HT-29 (cell line): ENCODE measurements at places on chromosomes 3 and 15.

- peak; percentile 89 for DNase-seq
Observed at GRCh38 chr15:40279437-40280141, 3.3 kb downstream of the ANKRD63 start.

- DNase-seq, result no peak
Observed at GRCh38 chr15:96416218-96416933, 85.9 kb downstream of the NR2F2 start.

DNA sequence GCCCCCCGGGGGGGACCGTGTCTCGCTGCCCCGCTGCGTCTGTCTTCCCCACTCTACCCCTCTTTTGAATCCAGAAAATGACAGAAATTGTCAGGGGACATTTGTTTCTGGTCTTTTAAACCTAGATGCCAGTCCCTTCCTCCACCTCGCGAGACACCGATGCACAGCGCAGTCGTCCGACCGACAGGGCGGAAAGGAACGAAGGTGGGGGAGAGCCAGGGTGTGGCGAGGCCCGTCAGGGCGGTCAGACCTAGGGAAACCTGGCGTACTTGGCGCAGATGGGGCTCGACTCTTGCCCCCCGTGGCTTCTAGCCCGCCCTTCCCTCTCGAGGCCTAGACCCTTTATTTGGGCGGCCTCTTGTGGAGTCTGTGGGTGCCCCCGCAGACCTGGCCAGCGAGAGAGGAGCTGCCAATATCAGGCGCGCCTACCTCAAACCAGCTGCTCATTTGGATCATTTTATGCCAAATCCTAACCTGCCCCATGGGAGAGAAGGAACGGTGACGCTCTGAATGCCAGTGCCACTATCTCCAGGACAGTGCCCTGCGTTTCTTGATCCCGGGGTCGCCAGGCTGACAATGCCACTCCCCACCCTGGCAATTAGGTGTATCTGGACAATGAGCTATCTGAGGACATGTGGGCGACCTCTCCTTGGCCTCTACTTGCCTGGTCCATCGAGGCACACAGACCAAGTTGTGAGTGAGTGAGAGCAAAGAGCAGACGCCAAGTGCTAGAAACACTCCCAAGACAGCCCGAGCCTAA is 500 bp upstream of the RAB6B start:
- DNase-seq, result no peak

DNA sequence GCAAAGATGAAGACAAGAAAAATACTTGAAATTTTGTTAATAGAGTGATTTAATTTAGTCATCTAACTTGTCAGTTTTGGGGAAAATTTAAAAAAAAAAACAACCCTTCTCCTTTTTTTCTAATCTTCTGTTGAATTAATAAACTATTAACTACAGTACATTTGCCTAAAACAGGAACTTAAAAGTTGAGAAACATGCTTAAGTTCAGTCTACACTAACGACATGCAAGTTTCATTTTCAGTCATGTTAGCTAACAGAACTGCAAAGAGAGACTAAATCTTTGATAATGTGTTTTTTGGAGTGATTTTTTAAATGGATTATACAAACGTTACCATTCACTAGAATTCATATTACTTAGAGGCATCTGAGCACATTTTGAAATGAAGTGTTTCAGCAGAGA is 71.9 kb upstream of the MBNL1 start:
- no peak for DNase-seq

- no peak for DNase-seq
Observed at GRCh38 chr3:55884491-55885285, 397.6 kb upstream of the WNT5A start.

GRCh38 chr3:195807681-195808121 is 4.0 kb downstream of the MUC4 start:
- no peak for DNase-seq

- DNase-seq, result no peak
Observed at GRCh38 chr3:123951522-123952447, 9.2 kb downstream of the CCDC14 start.

DNA sequence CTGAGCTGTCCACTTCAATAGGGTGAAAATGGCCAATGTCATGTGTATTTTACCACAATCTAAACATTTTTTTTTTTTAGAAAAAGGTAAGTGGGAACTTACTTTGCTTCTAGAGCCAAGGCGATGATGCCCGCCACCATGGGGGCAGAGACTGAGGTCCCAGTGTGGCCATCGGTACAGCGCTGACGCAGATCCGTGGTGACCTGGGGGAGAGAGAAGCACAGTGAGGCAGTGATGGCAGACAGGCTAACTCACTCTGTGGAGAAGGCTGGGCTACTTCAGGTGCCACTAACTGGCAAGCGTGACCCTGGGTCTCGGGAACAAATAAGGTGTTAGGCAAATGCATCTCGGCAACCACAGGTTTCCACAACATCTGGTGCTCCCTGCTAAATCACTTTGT is 94.3 kb upstream of the SNRPA1 start:
- no peak for DNase-seq

- DNase-seq, result no peak
Observed at GRCh38 chr3:109926376-109926775, 589.0 kb upstream of the DPPA4 start.

DNA sequence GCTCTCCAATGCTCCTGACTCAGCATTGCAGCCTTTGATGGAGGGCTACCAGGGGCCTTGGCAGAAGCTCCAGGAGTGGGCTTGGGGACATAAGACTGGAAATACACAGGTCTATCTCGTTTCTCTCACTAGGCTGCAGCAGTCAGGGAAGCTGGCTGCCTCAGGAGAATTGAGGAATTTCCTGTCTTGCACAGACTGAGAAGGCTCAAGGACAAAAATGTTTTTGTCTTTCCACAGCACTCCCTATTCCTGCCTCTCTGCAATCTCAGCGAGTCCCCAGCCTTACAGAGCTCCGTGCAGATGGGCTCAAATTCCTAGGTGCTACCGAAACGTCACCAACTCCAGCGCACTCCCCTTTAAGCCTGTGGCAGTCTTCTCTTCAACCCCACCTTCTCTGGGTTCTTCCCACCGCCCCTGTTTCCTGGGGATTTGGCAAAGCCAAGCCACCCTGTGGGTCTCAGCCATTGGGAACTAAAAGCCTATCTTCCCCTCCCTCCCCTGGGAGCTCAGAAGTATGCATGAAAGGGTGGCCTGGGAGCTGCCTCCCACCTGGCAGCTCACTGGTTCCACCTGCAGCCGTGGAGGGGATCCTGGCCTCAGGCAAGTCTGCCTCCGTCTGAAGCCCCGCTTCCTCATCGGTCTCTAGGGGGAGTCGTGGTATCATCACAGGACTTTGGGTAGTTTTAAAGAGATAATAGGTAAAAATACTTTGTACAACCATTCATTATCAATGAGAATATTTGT is 322.6 kb upstream of the FRG2C start:
- DNase-seq, result no peak

GRCh38 chr15:80141916-80142598 is 10.7 kb upstream of the FAH start:
- no peak for DNase-seq

- DNase-seq, result peak; percentile 87
Observed at GRCh38 chr15:71443538-71443937, 328.3 kb downstream of the THSD4 start.

DNA sequence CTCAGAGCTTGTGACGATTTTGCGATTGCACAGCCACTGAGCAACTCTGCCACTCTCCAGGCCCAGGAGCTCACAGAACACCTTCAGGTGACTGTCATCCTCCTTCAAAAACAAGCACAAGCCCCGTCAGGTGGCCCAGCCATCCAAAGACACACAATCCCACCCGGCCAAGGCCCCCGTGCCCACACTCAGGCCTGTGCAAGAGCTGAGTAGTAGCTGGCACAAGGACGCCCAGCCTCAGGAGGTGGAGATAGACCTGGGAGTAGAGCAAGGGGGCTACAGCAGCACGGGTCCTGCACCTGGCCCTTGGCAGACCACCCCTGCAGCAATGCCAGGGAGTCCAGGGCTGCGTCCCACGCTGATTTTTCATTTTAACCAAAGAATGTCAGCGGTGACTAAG is 34.6 kb downstream of the MYO5C start:
- DNase-seq, result no peak

DNA sequence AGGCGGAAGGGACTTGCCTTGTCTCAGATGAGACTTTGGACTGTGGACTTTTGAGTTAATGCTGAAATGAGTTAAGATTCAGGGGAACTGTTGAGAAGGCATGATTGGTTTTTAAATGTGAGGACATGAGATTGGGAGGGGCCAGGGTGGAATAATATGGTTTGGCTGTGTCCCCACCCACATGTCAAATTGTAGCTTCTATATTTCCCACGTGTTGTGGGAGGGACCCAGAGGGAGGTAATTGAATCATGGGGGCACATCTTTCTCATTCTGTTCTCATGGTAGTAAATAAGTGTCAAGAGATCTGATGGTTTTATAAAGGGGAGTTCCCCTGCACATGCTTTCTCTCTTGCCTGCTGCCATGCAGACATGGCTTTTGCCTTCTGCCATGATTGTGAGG is 89.2 kb downstream of the CGGBP1 start:
- DNase-seq, result no peak

- DNase-seq, result no peak
Observed at GRCh38 chr3:132593241-132593946, 3.7 kb upstream of the ACKR4 start.

- DNase-seq, result no peak
Observed at GRCh38 chr3:24225385-24225950, 269.2 kb downstream of the THRB start.

- no peak for DNase-seq
Observed at GRCh38 chr3:59404851-59405250, 355.0 kb upstream of the CFAP20DC start.

DNA sequence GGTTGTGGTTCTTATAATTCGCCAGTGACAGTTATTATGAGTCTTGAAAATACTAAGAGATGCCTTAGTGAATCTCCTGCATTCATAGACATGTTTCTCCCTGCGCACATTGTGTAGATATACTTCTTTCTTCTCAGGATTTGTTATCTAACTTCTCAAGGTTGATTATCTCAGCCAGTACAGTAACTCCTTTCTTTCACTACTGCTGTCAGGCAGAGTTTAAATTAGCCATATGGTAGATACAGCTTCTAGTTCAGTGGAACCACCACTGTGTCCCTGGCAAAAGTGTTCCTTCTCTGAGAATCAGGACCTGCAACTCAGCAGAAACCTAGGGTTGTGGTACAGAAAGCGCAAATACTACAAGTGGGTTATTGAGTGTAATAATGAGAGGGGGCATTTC is 175.0 kb upstream of the SGO1 start:
- DNase-seq, result no peak

DNA sequence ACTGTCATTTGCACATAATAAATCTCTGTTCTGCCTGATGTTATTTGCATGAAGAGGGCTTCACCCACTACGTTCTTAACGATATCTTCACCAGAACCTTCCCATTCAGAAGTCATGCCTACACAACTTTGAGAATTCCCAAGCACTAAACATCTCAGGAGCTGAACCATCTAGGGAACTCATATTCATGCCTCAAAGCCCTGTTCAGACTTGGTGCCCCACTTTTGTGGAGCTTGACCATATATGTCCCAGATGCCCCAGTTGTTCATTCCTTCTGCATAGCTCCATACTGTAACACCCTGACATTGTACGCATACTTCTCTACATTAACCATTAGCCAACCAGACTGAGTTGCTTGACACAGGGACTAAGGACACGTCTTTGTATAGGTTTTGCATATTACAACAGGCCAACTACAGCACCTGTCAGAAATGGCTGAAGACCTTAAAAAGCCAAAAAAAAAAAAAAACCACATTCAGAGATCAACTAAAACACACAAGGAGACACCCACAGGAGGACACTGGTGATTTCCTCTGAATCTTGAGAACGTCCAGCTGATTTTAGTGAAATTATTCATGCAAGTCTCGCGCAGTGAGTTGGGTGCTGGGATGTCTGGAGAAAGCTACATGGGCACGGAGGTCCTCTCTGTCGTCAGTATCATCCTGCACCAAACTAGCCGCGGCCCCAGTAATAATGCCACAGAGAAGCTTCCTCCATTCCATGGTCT is 141.4 kb downstream of the FOXP1 start:
- DNase-seq, result no peak

DNA sequence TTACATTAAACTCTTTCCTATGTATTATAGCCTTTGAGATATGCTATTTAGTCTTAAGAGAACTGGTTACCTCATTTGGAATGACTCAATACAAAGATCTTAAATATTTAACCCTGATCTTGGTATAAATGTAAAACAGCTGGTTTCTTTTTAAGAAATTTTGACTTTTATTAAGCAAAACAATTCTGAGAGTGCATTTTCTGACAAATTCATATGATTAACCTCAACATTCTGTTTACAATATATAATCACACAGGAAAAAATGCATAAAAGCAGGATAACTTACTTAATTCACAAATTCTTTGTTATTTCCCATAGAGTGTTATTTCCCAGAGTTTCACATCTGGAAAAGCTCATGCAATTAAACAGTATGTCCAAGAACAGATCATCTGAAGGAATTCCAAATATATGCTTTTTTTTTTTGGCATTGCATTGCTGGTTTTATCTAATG is 400.4 kb upstream of the THBS1 start:
- no peak for DNase-seq

DNA sequence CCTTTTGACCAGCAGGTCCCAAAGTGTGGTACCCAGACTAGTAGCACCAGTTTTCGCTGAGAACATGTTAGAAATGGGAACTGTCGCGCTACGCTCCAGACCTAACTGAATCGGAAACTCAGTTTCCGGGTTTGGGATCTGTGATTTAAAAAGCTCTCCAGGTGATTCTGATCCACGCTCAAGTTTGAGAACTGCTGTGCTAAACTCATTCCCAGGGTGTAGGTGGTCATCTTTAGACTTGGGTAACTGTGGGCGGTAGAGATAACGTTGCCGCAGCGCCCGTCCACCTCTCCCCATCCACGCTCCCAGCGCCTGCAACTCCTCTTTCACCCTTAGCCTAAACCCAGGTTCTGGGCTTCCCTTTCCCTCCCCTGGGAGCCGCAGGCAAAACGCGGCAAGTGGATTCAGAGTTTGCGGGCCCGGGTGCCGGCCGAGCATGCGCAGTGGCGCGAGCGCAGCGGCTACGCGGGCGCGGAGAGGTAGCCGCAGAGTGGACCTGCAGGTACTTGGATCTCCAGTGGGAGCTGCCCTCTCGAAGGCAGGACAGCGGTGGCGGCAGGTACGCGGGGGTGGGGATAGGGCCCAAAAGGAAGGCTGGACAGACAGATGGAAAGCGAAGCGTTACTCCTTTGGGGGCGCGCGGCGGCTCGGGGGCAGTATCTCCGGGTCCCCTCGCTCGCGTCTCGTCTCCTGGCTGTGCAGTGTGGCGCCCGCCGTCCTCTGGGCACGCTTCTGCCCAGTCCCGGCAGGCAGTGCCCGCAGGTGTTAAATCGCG is at the start of gene PLS1:
Gene PLS1, plus strand, starts transcription at position 443 of the 775 bp plus-strand sequence. CDS start 67,845 bp downstream, outside the sequence.
- DNase-seq, result peak; percentile 93

- no peak for DNase-seq
Observed at GRCh38 chr3:101571028-101571895, 2.7 kb upstream of the PCNP start.

GRCh38 chr15:39253552-39253951 is 327.3 kb upstream of the THBS1 start:
- no peak for DNase-seq

DNA sequence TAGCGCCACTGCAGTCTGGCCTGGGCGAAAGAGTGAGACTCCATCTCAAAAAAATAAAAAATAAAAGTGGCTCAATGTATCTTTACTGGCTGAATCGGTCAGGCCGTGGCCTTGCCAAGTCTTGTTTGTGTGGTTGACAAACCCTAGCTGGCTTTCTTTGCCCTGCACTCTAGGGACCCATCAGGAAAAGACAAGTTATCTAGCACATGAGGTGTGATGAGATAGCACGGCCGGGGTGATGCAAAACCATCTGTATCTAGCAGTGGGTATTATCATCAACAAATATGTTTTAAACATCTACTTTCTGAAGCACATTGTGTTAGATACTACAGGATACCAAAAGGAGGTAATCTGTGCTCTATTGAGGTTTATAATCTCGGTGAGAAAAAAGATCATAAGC is 3.9 kb upstream of the DPP8 start:
- no peak for DNase-seq

GRCh38 chr15:57057134-57057930 is 138.9 kb downstream of the TCF12 start:
- DNase-seq, result no peak
